ENCODE measurements at places on chromosomes 7 and 10.

DNA sequence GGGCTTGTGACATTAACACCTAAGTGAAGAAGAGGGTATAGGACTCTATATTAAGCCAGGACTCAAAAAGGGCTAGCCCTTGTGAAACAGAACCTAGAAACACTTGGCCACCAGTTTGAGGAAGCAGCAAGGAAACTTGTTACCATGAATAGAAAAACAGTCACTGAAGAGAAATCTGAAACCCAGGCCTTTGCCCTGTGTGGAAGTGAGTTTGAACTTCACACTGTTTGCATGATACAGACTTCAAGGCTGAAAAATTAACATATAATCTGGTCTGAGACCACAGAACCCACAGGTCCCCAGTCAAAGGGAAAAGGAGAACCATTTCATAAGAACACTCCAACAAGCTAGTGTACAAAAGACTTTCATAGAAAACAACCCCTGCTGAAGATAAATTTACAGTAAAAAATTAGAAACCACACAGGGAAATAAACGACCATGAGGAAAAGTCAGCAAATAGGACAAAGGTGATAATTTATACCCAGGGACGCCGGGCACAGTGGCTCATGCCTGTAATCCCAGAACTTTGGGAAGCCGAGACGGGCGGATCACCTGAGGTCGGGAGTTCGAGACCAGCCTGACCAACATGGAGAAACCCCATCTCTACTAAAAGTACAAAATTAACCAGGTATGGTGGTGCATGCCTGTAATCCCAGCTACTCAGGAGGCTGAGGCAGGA is 76.1 kb downstream of the SKIDA1 start:
- DNase-seq = no peak

- no peak for DNase-seq
Measured at GRCh38 chr7:128724743-128725142, 14.4 kb upstream of the CALU start.

GRCh38 chr7:74544706-74545469 is 91.2 kb downstream of the GTF2IRD1 start:
- no peak for DNase-seq

DNA sequence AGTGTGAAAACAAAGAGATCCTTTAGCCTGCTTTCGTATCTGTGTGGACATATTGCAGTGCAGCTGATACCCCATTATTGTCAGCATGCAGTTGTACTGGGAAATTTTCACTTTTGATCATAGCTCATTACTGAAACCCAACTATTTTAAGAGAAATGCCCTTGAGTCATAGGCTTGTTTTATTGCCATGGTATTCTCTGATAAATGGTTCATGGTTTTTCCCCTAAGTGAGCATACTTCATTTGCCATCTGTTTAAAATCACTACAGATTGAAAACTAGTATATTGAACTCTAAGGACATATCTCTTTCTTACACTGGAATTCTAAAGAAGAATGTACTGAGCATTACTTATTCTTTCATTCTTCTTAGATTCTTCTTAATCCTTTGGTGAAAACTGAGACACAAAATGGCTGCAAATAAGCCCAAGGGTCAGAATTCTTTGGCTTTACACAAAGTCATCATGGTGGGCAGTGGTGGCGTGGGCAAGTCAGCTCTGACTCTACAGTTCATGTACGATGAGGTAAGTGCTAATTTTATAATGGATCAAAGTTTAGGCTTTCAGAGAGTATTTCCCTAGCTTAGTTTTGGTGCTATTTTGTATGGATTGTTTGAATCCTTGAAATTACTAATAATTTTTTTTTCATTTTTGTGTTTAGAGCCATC is 63.0 kb downstream of the RALA start:
- no peak for DNase-seq

GRCh38 chr7:69373171-69374043 is 224.9 kb upstream of the AUTS2 start:
- no peak for DNase-seq

DNA sequence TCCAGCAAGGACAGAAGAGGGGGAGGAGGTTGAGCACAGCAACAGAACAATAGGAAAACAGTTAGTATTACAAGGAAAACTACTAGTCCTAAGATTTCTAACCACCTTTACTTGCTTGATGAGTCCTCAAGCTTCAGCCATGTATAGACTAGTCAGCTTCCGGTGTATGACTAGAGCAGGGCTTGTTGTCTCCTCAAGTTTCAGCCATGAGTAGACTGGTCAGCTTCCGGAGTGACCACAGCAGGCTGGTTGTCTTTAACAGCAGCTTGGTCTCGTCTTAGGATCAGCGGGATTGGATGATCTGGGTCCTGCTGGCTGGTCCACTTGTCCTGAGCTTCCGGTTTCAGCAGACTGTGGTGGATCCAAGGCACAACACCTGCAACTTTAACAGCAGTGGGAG is 10.6 kb upstream of the ZNF239 start:
- DNase-seq = no peak

All from stimulated activated CD8-positive, alpha-beta memory T cell treated with anti-CD3 and anti-CD28 coated beads, Interleukin-15, amount 100 ng/mL, for 4 hours (primary cell).